ENCODE measurements at places on chromosomes 6 and 20. TPM values are rescaled to one million over a fixed set of nuclear protein-coding genes. Genes with fewer than 3 reads are reported as not detected.

Gene KLC4
- 21.3 TPM for total RNA-seq

Gene MYB
- not detected for total RNA-seq

Gene FILIP1
- 156 TPM for total RNA-seq

Gene LPIN3
- 22.0 TPM for total RNA-seq

Gene PABPC1L
- total RNA-seq: 1.1 TPM

DNA sequence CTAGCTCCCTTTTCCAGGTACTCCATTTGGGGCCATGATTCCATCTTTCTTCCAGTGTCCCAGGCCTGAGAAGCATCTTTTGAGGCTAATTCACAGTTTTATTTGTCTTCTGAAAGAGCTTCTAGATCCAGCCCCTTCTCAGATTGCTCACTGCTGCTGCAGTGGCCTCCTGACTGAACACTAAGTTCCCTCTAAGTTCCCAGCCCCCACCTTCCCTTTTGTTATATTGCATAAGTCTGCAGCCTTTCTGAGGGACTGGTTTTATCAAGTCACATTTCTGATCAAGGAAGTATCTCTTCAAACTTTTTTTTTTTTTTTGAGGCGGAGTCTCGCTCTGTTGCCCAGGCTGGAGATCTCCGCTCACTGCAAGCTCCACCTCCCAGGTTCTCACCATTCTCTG, 10.7 kb downstream of the MAPRE1 start:
- no peak overlapping the region for H3K4me3 ChIP-seq
- peaks cover 29% of the 10 kb centered on the region for H3K4me1 ChIP-seq
- H3K36me3 ChIP-seq: peaks cover 17% of the 10 kb centered on the region
- H3K27ac ChIP-seq: no peak overlapping the region

DNA sequence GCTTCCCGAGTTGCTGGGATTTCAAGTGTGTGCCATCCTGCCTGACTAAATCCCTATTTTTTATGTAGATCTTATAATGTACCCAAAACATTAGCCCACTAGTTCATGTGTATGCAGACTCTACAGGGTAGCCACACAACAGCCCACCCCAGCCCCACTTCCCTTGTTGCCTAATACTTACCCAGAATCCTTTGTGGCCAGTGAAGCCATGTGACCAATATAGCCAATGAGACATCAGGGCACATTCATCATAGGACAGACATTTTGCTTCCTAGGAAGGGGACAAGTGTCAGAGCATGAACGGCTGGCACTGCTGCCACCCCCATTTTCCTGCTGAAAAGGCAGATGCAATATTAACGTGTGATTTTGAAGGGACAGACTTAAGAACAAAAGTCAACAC, 36.0 kb upstream of the TCP11 start:
- no peaks in the 10 kb centered on the region for H3K27me3 ChIP-seq
- H3K4me3 ChIP-seq: no peak overlapping the region
- no peaks in the 10 kb centered on the region for H3K36me3 ChIP-seq

GRCh38 chr6:152952866-152953509, 29.9 kb downstream of the FBXO5 start:
- no peaks in the 10 kb centered on the region for H3K36me3 ChIP-seq
- H3K4me1 ChIP-seq: no peaks in the 10 kb centered on the region
- H3K4me3 ChIP-seq: no peak overlapping the region
- H3K27ac ChIP-seq: no peak overlapping the region
- peaks cover 10% of the 10 kb centered on the region for H3K27me3 ChIP-seq

DNA sequence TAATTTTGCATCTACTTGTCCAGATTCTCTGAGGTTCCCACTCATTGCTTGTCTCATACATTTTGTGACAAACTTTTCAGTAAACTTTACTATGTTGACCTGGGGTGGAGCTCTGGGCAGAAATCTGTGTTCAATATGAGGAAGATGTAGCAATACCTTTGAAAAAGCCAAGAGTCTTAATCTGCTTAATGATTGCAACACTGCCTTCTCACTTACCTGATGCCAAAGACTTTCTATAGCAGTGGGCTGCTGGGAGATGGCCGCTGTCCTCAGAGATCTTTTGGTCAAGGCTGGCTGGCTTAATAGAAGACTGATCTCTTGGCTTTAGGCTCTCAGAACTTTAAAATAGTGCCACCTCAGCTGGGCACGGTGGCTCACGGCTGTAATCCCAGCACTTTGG, 70.1 kb upstream of the RBM24 start:
- no peak for DNase-seq
- H3K4me1 ChIP-seq: peaks cover 16% of the 10 kb centered on the region
- H3K36me3 ChIP-seq: no peaks in the 10 kb centered on the region
- no peak overlapping the region for H3K4me3 ChIP-seq

DNA sequence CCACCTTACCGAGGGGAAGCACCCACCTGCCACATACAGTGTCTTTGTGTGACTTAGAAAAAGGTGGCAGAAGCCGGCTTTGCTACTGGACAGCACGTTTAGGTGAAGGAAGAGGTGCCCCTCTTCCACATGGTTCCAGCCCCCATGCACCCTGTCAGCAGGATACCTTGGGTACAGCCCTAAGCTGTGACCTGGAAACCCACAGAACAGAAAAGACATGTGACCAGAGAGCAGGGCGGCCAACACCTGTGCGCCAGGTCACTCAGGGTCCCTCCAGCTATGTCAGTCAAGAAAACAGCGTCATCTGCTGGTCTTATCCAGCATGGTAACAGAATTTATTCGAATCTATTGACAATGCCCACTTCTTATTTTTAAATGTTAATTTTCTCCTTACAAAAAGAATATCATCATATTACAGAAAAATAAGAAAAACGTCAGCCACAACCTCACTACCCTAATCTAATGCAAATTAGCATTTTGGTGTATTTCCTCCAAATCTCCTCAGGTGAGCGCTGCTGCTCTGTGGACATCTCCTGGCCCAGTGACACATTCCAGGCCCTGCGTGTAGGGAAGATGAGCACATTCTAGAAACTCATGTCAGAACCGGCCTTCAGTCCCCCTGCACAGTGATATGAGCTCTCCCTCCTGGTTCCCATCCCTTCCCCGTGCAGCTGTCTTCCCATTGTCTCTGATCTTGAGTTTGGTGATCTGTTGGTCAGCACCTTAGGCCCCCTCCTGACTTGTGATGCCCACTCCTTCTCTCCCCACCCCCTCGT, 37.2 kb downstream of the GTF2H5 start:
- no peak overlapping the region for H3K4me3 ChIP-seq
- H3K27ac ChIP-seq: no peak overlapping the region
- H3K4me1 ChIP-seq: no peaks in the 10 kb centered on the region
- H3K36me3 ChIP-seq: no peaks in the 10 kb centered on the region
- no peaks in the 10 kb centered on the region for H3K27me3 ChIP-seq

DNA sequence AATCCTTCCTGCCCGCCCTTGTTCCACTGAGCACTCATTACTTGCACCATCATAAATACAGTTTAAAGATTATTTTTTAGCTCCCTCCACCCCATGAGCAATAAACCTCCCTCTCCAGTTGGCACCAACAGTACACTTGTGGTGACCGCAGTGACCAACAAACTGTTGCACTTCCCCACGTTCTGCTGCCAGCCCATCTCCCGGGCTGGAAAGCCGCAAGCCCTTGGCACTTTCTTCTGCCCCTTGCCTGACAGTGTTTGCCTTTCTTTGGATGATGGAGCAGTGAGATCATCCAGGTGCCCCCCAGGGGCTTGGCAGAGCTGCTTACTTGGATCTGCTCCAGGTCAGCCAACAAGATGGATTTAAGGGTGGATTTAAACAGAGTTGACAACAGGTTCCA, 21.6 kb downstream of the KCNB1 start:
- H3K27ac ChIP-seq: no peak overlapping the region
- DNase-seq: no peak
- H3K36me3 ChIP-seq: no peaks in the 10 kb centered on the region
- H3K4me3 ChIP-seq: no peak overlapping the region
- H3K4me1 ChIP-seq: no peaks in the 10 kb centered on the region

DNA sequence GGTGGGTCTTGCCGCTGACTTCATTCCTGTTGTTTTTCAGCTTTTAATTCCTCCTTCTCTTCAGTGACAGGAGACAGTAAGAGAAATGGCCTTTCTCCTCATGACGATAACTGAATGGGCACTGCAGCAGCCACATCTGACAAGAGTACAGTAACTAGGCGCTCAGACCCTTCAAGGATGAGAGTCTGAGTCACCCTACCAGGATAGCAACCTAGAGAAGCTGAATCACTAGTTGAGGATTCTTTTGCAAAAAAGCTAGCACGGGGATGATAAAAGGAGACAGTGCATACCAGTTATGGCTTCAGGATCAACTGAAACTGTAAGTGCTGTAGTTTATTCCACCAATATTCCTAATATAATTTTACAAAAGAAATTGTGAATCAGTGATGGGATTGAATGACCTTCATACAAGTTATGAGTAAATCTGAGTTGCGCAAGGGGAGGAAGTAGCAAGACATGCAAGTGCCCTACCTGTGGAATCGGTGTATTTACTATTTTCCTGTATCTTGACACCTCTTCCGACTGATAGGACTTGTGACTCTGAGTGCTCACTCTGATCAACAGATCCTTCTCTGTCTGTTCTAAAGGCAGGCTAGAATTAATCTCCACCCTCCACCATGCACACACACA, 161.8 kb upstream of the GRIK2 start:
- H3K36me3 ChIP-seq: no peaks in the 10 kb centered on the region
- no peak for DNase-seq
- no peaks in the 10 kb centered on the region for H3K27me3 ChIP-seq
- no peaks in the 10 kb centered on the region for H3K4me1 ChIP-seq
- H3K4me3 ChIP-seq: no peak overlapping the region
- no peak overlapping the region for H3K27ac ChIP-seq

DNA sequence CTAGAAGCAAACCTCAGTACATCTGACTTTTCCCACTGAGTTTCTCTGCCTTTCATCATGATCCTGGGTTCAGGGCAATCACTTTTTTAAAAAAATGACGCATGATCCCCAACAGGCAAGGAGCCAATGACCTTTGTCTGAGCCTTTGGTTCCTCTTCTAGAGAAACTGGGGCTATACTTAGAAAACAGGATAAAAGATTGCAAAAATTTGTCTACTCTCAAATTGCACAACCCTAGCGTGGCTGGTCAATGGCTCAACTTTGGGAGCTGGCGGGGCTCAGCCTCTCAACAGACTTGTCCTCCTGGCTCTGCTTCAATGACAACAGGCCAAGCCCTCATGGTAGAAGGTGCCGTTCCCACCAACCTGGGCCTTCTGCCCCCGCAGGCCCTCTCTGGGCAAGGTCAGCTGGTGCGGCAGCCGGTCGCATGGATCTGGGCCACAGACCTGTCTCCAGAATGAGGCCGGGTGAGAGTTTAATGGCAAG, 48.7 kb downstream of the PDYN start:
- no peak for DNase-seq
- no peaks in the 10 kb centered on the region for H3K36me3 ChIP-seq
- no peaks in the 10 kb centered on the region for H3K27me3 ChIP-seq
- H3K27ac ChIP-seq: no peak overlapping the region

- H3K4me1 ChIP-seq: no peaks in the 10 kb centered on the region
- H3K27me3 ChIP-seq: no peaks in the 10 kb centered on the region
- no peak overlapping the region for H3K27ac ChIP-seq
- H3K36me3 ChIP-seq: no peaks in the 10 kb centered on the region
- DNase-seq: no peak
Observed at GRCh38 chr6:100088009-100088408, 94.0 kb upstream of the MCHR2 start.

- no peak for DNase-seq
- H3K4me1 ChIP-seq: peaks cover 36% of the 10 kb centered on the region
- no peaks in the 10 kb centered on the region for H3K36me3 ChIP-seq
- no peak overlapping the region for H3K4me3 ChIP-seq
- H3K27ac ChIP-seq: no peak overlapping the region
- H3K27me3 ChIP-seq: no peaks in the 10 kb centered on the region
Observed at GRCh38 chr6:79070206-79070825, 7.7 kb downstream of the PHIP start.

GRCh38 chr6:106924694-106925523, 49.6 kb downstream of the CD24 start:
- no peaks in the 10 kb centered on the region for H3K36me3 ChIP-seq
- no peak overlapping the region for H3K27ac ChIP-seq
- H3K27me3 ChIP-seq: no peaks in the 10 kb centered on the region
- H3K4me3 ChIP-seq: no peak overlapping the region
- H3K4me1 ChIP-seq: no peaks in the 10 kb centered on the region
- DNase-seq: no peak

DNA sequence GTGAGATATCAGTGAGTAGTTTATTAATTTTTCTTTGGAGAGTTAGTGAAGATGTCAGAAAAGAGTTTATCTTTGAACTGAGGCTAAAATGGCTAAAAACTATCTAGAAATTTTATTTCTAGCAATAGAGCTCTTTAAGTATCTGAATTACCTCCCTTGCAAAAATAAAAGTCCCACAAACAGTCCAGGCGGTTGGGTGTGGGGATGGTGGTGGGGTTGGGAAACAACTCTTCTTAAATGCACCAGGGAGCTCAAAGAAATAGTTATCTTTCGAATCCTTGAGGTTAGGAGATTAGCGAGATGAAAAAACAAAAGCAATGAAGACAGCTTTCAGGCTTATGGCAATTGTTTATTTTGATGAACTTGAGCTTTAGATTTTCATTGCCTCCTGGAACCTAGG, 1299.1 kb upstream of the ADGRB3 start:
- no peaks in the 10 kb centered on the region for H3K27me3 ChIP-seq
- H3K4me3 ChIP-seq: no peak overlapping the region
- H3K36me3 ChIP-seq: no peaks in the 10 kb centered on the region
- no peak overlapping the region for H3K27ac ChIP-seq

- DNase-seq: no peak
- no peak overlapping the region for H3K4me3 ChIP-seq
- no peak overlapping the region for H3K27ac ChIP-seq
- peaks cover 97% of the 10 kb centered on the region for H3K27me3 ChIP-seq
Observed at GRCh38 chr6:137490961-137491360, 3.2 kb downstream of the OLIG3 start.

- H3K27ac ChIP-seq: no peak overlapping the region
- H3K4me1 ChIP-seq: peaks cover 5% of the 10 kb centered on the region
- H3K4me3 ChIP-seq: no peak overlapping the region
- no peaks in the 10 kb centered on the region for H3K27me3 ChIP-seq
- DNase-seq: no peak
Observed at GRCh38 chr6:18506382-18507017, 119.3 kb downstream of the RNF144B start.

DNA sequence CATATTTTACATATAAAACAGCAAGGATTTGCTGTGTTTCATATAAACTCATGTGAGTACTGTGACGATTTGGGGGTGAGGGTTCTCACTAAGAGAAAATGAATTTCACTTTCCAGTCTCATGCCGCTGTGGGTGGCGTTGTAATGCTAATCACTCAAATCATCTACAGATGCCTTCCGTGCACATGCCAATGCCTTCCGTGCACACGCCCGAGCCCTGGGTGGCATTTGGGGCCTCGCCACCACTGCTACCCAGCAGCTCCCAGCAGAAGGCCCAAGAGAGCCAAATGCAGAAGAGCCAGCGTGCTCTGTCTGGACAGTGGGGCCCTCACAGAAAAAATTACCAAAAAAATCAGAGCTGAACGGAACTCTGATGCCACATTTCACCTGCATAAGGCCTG, 53.7 kb downstream of the WDR27 start:
- H3K36me3 ChIP-seq: no peaks in the 10 kb centered on the region
- H3K27ac ChIP-seq: no peak overlapping the region
- H3K4me1 ChIP-seq: no peaks in the 10 kb centered on the region
- no peak overlapping the region for H3K4me3 ChIP-seq
- no peaks in the 10 kb centered on the region for H3K27me3 ChIP-seq
- DNase-seq: no peak

GRCh38 chr6:27078734-27079357, 168.7 kb upstream of the PRSS16 start:
- no peak for DNase-seq
- H3K36me3 ChIP-seq: no peaks in the 10 kb centered on the region
- no peak overlapping the region for H3K4me3 ChIP-seq
- H3K27ac ChIP-seq: no peak overlapping the region
- peaks cover 12% of the 10 kb centered on the region for H3K27me3 ChIP-seq

All from heart left ventricle (tissue), 16 donors.